ENCODE measurements at places on chromosomes 2 and 18. TPM values are rescaled to one million over a fixed set of nuclear protein-coding genes. Genes with fewer than 3 reads are reported as not detected.

- DNase-seq = no peak
Measured at GRCh38 chr2:28134262-28134812, 243.8 kb downstream of the BABAM2 start.

Gene DOK6
- total RNA-seq = 4.1 TPM

DNA sequence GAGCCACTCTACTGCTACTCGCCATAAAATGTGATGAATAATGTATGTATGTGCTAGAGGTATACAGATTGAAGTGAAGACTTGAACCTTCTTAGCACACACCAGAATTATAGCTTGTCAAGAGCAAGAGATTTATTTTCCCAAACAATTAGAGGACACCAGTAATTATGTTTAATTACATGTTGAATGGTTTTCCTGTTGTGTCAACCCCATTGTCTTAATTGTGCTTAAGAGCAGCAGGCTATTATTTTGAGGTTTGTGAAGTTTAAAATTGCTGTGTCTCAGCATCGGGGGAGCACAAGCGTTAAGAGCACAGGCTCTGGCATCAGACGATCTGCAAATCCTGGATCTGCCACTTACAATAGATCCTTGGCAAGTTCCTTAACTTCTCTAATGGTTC is 29.0 kb downstream of the KIF5C start:
- DNase-seq = no peak

Gene CASP10
- 5.2 TPM for total RNA-seq

Gene CD8B
- 4.3 TPM for total RNA-seq

GRCh38 chr18:31441493-31441892 is 6.0 kb upstream of the DSG3 start:
- no peak for DNase-seq

GRCh38 chr2:24893934-24894333 is 26.1 kb downstream of the ADCY3 start:
- DNase-seq = no peak

GRCh38 chr18:9333441-9334328 is 888 bp upstream of the TWSG1 start:
- no peak for DNase-seq

DNA sequence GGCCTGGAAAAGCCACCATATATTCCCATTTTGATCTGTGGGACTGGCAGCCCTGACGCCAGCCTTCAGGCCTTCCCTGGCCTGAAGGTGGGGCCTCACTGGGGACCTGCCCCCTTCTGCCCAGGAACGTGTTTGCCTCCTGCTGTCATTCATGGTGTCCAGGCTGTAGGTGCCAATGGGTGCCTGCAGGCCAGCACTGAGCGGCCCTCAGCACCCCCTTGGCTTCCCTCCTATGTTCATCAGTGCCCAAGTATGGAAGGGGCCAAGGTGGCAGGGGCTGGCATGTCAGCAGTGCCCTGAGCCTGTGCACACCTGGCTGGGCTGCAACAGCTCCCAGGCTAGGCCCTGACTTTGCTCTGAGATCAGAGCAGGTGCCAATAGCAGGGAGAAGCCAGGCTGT is 800.3 kb upstream of the RAB6C start:
- DNase-seq = peak; percentile 82

Measured in esophagus muscularis mucosa (tissue), 4 donors.